ENCODE measurements at places on chromosomes 5 and 9. TPM values are rescaled to one million over a fixed set of nuclear protein-coding genes. Genes with fewer than 3 reads are reported as not detected.

The RGS7BP gene
- not detected for total RNA-seq

The FAXDC2 gene
- 18.4 TPM for total RNA-seq

The LCN15 gene
- total RNA-seq = not detected

The PDE8B gene
- not detected for total RNA-seq

The GGTA1 gene
- total RNA-seq = under 0.01 TPM

The DRD1 gene
- not detected for total RNA-seq

The TAF1L gene
- total RNA-seq = under 0.01 TPM

The PAIP2 gene
- total RNA-seq = 74.1 TPM

The S100Z gene
- not detected for total RNA-seq

The TCF7 gene
- 3.9 TPM for total RNA-seq

The THBS4 gene
- total RNA-seq = 1.6 TPM

The COL23A1 gene
- total RNA-seq = under 0.01 TPM

The GRM6 gene
- total RNA-seq = under 0.01 TPM

The DBH gene
- total RNA-seq = not detected

The PPP3R2 gene
- total RNA-seq = 0.09 TPM

The NMUR2 gene
- total RNA-seq = not detected

The PLPP7 gene
- 1.7 TPM for total RNA-seq

The IFNA2 gene
- not detected for total RNA-seq

The PCDHA4 gene
- 0.86 TPM for total RNA-seq

The ALDOB gene
- total RNA-seq = not detected

The CDX1 gene
- total RNA-seq = not detected

The DPM2 gene
- total RNA-seq = 9.6 TPM
